GOT3 (cell line): ENCODE measurements at places on chromosomes 6 and 20.

GRCh38 chr6:303948-304558 lies 11.8 kb downstream of the DUSP22 start:
- no peak for DNase-seq

GRCh38 chr6:12335131-12335527 lies 45.0 kb downstream of the EDN1 start:
- DNase-seq: no peak

- no peak for DNase-seq
Observed at GRCh38 chr20:56985066-56985685, 281.3 kb downstream of the BMP7 start.

GRCh38 chr20:60250251-60250650 lies 292.0 kb downstream of the CDH26 start:
- no peak for DNase-seq

- DNase-seq: no peak
Observed at GRCh38 chr6:148973538-148974208, 226.8 kb downstream of the UST start.

GRCh38 chr20:22824077-22824476 lies 211.0 kb upstream of the SSTR4 start:
- DNase-seq: no peak

- no peak for DNase-seq
Observed at GRCh38 chr6:33827546-33828451, 24.0 kb upstream of the MLN start.

DNA sequence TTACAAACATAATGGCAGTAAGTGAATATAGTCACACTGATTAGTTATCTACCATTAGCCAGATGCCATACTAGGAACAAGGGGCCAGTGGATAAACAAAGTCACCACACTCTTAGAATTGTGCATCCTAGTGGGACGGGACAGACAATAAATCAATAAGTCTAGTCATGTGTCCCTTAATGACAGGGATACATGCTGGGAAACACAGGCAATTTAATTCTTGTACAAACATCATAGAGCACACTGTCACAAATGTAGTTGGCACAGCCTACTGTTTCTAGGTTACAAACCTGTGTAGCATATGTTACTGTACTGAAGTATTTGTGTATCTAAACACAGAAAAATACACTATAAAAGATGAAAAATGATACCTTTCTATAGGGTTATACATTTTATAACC lies 123.0 kb upstream of the FAM184A start:
- DNase-seq: no peak

DNA sequence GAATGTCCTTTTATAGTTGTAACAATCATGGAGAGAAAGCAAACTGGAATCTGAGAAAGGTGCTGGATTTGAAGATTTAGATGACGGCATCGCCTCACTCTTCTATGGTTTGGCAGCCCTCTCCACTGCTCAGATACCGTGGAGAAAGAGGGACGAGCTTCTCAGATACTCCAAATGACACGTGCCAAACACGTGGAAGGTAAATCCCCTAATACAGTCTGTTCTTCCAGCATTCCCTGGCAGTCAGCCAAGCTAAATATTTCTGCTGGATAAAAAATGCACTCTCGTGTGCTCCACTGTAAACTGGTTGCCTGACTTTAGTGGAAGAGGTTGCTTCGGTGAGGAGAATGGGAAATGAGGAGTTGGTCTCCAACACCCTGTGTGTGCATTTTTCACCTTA lies 16.7 kb upstream of the PRDM1 start:
- DNase-seq: no peak

- no peak for DNase-seq
Observed at GRCh38 chr6:68326762-68327161, 308.3 kb upstream of the ADGRB3 start.

- no peak for DNase-seq
Observed at GRCh38 chr6:508614-509013, 117.1 kb downstream of the IRF4 start.

DNA sequence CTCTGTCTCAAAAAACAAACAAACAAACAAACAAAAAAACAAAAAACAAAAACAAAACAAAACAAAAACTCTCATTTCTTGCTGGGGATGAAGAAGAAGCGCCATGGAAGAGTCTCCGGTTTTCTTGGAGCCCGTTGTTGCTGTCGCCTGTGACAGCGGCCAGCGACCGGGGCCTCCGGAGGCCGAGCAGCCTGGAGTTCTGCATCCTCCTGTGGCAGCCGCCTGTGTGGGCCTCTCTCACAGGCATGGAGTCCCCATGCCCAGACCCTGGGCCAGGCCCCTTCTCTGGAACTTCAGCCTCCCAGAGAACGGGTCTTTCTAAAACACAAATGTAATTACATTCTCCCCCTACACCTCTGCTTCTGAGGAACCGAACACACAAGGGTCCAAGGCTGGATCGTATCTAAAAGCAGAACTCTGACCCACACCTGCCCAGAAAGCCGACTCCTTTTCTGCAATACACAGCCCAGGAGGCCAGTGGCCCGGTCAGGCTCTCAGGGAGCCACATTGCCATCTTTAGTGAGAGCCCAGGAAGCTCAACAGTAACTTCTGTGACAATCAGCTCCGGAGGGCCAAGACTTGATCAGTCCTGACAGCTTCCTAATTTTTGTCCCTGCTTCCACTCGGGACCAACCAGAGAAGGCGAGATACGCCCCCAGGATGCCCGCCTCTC lies 18.5 kb downstream of the DACT2 start:
- DNase-seq: no peak

DNA sequence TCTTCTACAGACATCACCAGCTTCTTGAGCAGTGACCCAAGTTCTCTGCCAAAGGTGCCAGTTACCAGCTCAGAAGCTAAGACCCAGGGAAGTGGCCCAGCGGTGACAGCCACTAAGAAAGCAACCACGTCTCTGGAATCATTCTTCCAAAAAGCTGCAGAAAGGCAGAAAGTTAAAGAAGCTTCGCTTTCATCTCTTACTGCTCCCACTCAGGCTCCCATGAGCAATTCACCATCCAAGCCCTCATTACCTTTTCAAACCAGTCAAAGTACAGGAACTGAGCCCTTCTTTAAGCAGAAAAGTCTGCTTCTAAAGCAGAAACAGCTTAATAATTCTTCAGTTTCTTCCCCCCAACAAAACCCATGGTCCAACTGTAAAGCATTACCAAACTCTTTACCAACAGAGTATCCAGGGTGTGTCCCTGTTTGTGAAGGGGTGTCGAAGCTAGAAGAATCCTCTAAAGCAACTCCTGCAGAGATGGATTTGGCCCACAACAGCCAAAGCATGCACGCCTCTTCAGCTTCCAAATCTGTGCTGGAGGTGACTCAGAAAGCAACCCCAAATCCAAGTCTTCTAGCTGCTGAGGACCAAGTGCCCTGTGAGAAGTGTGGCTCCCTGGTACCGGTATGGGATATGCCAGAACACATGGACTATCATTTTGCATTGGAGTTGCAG lies 15.2 kb downstream of the GTPBP2 start:
- no peak for DNase-seq

DNA sequence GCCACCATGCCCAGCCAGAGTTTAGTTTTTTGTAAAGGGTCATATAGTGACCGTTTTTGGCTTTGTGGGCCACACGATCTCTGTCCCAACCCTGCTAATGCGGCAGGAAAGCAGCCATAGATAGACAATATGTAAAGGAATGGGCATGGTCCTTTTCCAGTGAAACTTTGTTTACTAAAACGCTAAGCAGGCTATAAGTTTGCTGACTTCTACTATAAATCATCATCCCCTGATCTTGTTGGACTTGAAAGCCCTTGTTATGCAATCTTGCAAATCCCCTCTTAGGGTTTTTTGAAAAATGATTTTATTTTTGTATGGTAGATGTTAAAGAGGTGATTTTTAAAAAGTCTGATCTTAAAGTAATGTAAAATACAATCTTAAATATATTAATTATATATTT lies 63.6 kb downstream of the CBFA2T2 start:
- no peak for DNase-seq

GRCh38 chr6:76247527-76247926 lies 175.1 kb upstream of the IMPG1 start:
- no peak for DNase-seq

- no peak for DNase-seq
Observed at GRCh38 chr20:38864662-38865061, 59.2 kb downstream of the PPP1R16B start.

GRCh38 chr6:106387875-106388274 lies 27.4 kb downstream of the CRYBG1 start:
- DNase-seq: no peak

- no peak for DNase-seq
Observed at GRCh38 chr6:168640768-168641167, 199.8 kb downstream of the SMOC2 start.

DNA sequence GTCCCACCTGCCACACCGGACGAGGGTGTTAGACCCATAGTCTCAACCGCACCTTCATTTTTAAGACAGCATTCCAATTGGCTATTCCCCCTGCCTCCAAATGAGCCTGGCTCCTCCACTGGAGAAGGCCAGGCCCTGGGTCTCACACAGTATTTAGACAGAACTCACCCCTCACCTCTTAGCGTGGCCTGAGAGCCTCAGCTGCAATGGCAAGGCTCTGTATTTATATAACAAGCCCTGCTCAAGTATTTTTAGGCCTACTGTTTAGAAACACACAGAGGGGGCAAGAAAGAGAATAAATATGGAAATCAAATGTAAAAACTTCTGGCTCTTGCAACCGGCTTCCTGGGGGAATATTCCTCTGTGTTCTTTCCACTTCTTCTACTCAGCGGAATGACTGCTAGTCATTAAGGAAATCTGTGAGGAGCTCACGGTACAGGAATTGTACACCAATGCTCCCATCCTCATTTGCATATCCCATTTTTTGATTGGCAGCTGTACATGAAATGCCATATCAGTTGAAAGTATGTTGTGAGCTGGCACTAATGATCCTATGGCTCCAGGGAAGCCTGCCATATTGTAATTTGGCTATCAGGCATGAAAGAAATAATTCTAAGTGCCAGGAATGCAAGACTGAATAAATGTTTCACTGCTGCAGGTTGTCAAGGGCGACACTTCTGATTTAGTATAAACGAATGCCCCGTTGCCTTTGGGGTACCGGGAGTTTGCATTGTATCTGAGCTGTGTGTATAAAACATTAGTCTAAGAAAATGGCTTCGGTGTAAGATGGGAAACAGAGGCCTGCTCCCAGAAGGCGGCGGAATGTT lies 207.5 kb downstream of the ZNF217 start:
- DNase-seq: no peak

DNA sequence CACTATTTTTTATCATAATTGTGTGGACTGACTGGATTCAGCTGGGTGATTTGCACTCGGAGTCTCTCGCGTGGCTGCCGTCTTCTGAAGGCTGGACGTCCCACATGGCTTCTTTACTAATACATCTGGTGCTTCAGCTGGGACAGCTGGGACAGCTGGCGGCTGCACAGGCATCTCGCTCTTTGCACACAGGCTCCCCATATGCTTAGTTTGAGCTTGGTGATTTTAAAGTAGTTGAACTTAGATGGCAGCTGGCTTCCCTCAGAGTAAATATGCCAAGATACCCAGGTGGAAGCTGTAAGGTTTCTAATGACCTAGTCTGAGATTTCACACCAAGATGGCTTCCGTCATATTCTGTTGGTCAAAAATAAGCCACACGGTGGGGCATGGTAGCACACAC lies 38.7 kb upstream of the PPP1R3G start:
- DNase-seq: no peak

GRCh38 chr6:21808045-21808470 lies 214.5 kb downstream of the SOX4 start:
- no peak for DNase-seq

GRCh38 chr6:14020551-14020950 lies 95.8 kb downstream of the RNF182 start:
- DNase-seq: no peak

DNA sequence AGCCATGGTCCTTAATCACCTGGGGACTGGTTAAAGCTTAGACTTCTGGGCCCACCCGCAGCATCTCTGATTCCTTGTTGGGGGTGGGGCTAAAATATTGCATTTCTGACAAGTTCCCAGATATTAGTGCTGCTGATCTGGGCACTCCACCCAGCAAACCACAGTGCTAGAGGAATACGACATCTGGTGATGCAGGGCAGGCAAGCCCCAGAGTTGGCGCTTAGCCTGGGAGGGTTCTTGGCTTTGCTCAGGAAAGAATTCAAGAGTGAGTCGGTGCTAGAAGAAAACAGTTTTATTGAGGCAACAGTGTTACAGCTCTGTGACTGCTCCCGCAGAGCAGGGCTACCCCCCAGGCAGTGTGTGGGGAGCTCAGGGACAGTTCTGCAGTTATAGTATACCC lies 210.7 kb downstream of the TFAP2C start:
- DNase-seq: no peak

DNA sequence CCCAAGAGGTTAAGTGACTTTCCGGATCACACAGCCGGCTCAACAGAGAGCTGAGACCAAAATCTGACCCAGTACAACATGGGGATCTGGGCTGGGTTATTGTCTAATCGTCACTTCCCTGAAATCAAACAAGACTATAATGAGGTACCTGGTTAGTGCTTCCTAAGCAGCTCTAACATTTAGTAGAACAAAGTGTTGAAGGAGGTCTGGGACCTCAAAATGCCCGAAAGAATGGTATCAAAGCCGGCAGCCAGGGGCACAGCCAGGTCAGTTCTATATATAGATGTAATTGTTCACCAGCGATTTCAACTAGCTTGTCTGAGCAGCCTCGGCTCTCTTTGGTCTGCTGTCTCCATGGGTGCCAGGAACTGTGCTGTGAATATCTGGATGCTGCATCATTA lies 245.5 kb upstream of the ECI2 start:
- DNase-seq: no peak

- DNase-seq: no peak
Observed at GRCh38 chr6:7978736-7979135, 68.1 kb upstream of the TXNDC5 start.

DNA sequence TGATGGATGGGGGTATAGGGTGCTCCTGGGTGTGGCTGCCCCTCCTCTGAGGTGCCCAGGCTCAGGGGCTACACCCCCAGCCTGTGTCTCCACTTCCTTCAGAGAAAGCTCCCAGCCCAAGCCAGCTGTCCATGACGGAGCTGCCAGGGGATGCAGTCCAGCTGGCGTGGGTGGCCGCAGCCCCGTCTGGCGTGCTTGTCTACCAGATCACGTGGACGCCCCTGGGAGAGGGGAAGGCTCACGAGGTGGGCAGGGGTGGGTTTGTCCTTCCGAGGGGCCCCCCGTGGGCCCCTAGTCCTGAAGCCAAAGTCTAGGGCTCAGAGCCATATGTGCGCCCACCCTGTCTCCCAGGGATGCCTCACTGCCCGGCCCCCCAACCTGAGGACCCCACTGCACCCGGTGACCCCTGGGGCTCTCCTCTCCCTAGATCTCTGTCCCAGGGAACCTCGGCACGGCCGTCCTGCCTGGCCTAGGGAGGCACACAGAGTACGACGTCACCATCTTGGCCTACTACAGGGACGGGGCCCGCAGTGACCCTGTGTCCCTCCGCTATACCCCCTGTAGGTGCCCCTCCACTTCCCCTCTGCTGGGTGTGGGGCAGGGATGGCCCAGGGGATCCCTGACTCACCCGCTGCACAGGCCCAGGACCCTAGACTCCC lies 19.8 kb downstream of the COL20A1 start:
- no peak for DNase-seq

DNA sequence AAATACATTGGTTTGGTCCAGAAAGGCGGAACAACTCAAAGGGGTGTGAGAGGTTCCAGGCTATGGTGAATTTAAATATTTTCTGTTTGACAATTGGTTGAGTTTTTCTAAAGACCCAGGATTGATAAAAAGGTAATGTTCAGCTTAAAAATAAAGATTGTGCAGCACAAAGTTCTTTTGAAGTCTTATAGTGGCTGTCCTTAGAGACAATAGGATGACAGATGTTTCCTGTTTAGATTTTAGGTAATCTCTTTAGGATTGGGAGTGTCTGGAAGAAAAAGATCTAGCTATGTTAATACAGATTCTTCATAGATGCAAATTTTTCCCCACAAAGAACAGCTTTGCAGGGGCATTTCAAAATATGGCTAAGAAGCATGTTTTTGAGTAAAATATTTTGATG lies 119.7 kb downstream of the GRIK2 start:
- no peak for DNase-seq
